Sigmoid colon (tissue), 7 donors: ENCODE measurements at places on chromosomes 12 and 14. TPM values are rescaled to one million over a fixed set of nuclear protein-coding genes. Genes with fewer than 3 reads are reported as not detected.

DNA sequence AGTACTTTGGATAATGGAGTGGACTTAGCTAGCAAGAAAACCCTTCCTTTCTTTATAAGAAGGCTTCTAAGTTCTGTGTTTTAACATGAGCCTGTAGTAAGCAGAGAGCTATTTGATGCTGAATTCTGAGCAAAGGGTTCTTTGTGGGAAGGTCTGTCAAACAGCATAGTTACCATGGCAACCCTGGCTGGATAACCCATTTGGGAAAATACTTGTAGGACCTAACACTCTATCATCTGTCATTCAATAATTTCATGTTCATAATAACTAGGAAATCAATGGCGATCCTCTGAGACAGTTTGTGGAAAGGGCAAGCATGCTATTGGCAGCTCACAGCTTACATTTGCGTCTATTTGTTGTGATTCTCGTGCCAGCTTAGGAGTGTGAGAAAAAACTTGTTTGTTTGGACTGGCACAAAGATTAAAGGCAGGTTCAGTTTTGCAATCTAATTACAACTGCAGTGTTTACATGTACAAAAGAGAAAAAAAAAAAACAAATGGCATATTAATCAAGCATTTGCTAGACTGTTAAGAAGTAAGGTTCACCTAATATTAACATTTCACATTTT lies 219.2 kb downstream of the PDZRN4 start:
- H3K27ac ChIP-seq = no peak overlapping the region
- H3K4me1 ChIP-seq = no peaks in the 10 kb centered on the region
- H3K4me3 ChIP-seq = no peak overlapping the region
- H3K27me3 ChIP-seq = no peaks in the 10 kb centered on the region
- no peak for DNase-seq
- H3K36me3 ChIP-seq = no peaks in the 10 kb centered on the region

DNA sequence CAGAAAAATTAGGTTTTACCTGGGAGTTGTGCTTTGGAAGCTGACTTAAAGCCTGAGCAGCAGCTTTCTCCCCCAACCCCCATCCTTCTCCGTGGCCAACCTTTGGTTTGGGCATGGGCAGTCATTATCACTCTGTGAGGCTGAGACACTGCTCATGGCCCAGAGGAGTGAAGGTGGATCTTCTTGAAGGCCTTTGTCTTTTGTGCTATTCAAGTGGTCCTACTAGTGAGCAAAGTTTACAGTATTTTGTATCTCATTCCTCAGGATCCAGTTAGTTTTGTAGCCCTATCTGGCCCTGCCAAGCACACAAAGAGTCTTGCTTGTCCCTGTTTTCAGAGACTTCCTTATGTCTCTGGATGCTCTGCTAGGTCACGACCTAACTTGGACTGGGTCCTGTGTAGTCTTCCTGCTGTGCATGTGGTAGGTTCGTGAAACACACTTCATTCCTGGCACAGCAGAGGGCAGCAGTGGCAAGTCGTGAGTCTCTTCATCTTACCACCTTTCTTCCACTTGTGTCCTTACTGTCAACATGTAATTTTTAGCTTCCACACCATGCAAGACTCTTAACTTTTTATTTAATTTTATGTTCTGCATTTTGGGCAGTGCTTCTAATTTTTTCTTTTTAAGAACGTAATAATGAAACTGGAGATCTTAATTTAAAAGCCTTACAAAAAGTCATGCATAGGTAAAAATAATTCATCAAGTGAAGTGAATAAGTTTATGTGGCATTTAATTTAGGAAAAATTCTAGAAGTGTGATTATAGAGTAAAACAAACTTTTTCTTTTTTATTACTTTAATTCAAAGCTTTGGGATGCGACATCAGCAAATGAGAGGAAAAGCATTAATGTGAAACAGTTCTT lies 53.7 kb downstream of the APAF1 start:
- H3K4me3 ChIP-seq = no peak overlapping the region
- peaks cover 7% of the 10 kb centered on the region for H3K36me3 ChIP-seq
- H3K27me3 ChIP-seq = no peaks in the 10 kb centered on the region
- H3K4me1 ChIP-seq = peaks cover 4% of the 10 kb centered on the region

GRCh38 chr14:92601757-92602417 lies 88.3 kb downstream of the RIN3 start:
- peak overlapping the region; percentile 95 for H3K27ac ChIP-seq

RND1 gene
- not detected for total RNA-seq

DNA sequence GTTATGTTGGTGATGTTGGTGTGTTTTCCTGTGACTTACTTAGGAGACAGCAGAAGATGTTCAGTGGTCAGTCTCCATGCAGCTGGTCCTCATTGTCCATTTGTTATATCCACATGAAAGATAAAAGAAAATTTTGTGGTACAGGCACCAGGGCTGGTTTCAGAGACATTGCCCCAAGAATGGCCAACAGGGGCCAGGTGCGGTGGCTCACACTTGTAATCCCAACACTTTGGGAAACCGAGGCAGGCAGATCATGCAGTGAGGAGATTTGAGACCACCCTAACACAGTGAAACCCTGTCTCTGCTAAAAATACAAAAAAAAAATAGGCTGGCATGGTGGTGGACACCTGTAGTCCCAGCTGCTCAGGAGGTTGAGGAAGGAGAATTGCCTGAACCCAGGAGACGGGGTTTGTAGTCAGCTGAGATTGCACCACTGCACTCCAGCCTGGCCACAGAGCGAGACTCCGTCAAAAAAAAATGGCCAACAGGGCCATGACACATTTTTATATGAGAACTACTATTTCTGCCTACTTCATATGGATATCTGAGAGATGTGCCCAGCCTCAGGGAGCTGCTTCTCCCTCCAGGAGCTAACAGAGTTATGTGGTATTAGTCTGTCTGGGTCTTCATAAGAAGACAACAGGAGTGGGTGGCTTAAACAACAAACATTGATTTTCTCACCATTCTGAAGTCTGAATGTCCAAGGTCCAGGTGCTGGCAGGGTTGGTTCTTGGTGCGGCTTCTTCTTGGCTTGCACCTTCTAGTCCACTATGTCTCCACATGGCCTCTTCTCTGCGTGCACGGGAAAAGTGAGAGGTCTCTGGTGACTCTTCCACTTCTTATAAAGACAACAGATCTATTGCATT lies 821.7 kb downstream of the TMEM121 start:
- H3K4me3 ChIP-seq = no peak overlapping the region
- H3K27ac ChIP-seq = no peak overlapping the region
- peaks cover 7% of the 10 kb centered on the region for H3K27me3 ChIP-seq
- H3K4me1 ChIP-seq = no peaks in the 10 kb centered on the region
- DNase-seq = no peak

DNA sequence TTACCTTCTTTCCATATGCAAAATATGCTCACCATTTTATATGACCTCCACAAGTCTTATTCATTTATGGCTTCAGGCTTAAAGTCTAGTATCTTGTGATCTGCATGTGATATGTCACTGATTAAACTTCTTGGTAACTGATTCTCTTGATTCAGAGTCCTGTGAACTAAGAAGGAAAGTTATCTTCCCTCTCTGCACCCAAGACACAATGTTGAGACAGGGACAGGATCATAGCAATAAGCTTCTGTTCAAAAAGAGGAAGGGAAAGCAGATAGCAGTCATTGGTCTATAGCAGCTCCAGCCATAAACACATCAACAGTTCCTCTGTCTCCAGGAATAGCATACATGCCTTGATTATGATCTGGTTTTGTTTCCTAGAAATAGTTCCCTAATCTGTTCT lies 103.1 kb downstream of the UNC79 start:
- H3K4me3 ChIP-seq = no peak overlapping the region
- no peaks in the 10 kb centered on the region for H3K36me3 ChIP-seq
- no peak for DNase-seq
- no peak overlapping the region for H3K27ac ChIP-seq

DNA sequence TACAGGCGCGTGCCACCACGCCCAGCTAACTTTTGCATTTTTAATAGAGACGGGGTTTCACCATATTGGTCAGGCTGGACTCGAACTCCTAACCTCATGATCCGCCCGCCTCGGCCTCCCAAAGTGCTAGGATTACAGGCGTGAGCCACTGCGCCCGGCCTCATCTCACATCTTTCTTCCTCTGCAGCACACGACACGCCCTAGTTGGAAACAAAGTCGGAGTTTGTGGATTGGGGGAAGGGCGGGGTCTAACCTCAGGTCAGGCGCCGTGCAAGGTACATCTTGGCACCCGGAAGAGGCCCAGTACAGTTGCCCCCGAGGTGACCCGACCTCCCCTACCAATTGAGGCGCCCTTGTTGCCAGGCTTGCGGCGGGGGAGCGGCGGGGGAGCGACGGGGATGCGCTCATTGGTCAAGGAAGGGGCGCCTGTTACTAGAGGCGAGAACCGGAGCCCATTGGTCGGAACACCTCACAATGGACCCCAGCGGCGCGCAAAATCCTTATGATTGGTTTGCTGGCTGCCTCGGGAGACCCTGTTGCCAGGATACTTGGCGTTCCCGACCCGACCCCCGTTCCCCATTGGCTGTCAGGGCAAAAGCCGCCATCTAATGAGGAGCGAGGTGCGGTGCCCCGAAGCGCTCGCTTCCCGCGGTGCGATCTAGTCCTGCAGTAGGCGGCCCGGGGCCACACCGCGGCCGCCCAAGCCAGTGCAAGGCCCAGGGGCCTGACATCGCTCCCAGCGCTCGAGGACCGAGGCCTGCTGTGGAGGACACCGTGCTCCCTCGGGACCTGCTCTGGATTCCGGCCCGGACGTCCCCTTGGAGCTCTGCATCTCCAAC lies at the start of gene REC8:
REC8 (plus strand) TSS at position 659 of the 839 bp plus-strand sequence. CDS start 473 bp downstream, outside the sequence.
- DNase-seq = peak; percentile 95
- H3K27me3 ChIP-seq = no peaks in the 10 kb centered on the region
- peak within 1 kb of the TSS; percentile 70 for H3K27ac ChIP-seq
- peaks cover 20% of the 10 kb centered on the region for H3K4me1 ChIP-seq

GRCh38 chr12:68771223-68771925 lies 25.4 kb downstream of the SLC35E3 start:
- no peaks in the 10 kb centered on the region for H3K27me3 ChIP-seq
- no peaks in the 10 kb centered on the region for H3K4me1 ChIP-seq
- H3K27ac ChIP-seq = no peak overlapping the region
- H3K36me3 ChIP-seq = peaks cover 11% of the 10 kb centered on the region

GRCh38 chr12:51811203-51812202 lies 37.0 kb downstream of the FIGNL2 start:
- H3K4me1 ChIP-seq = peaks cover 13% of the 10 kb centered on the region
- DNase-seq = no peak
- H3K27ac ChIP-seq = no peak overlapping the region
- no peaks in the 10 kb centered on the region for H3K36me3 ChIP-seq
- no peak overlapping the region for H3K4me3 ChIP-seq
- H3K27me3 ChIP-seq = peaks cover 4% of the 10 kb centered on the region

- no peak overlapping the region for H3K27ac ChIP-seq
- H3K36me3 ChIP-seq = no peaks in the 10 kb centered on the region
- H3K27me3 ChIP-seq = no peaks in the 10 kb centered on the region
- no peak for DNase-seq
These were observed 22.2 kb downstream of the COX8C start for GRCh38 chr14:93368996-93369712.

DNA sequence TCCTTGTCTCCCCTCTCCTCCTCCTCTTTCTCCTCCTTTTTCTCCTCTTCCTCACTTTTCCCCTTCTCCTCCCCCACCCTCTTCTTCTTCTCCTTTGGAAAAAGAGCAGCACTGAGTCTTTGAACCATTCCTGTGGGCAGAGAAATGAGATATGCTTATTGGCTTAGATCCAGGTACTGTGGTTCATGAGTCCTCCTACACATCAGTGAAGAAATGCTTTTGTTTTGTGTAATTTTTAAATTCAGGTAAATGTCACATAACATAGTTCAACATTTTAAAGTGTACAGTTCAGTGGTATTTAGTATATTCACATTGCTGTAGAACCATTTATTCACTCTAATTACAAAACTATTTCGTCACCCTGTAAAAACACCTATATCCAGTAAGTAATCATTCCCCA lies 402.1 kb downstream of the AACS start:
- no peaks in the 10 kb centered on the region for H3K36me3 ChIP-seq
- H3K27me3 ChIP-seq = no peaks in the 10 kb centered on the region
- no peaks in the 10 kb centered on the region for H3K4me1 ChIP-seq
- H3K4me3 ChIP-seq = no peak overlapping the region
- H3K27ac ChIP-seq = no peak overlapping the region
- DNase-seq = no peak

- H3K4me1 ChIP-seq = peaks cover 15% of the 10 kb centered on the region
- peak; percentile 81 for DNase-seq
- H3K36me3 ChIP-seq = no peaks in the 10 kb centered on the region
- peak overlapping the region; percentile 54 for H3K27ac ChIP-seq
These were observed 3.6 kb downstream of the SMIM41 start for GRCh38 chr12:52082988-52083637.

FGF23 gene
- not detected for total RNA-seq

TTC6 gene
- total RNA-seq = not detected

DNA sequence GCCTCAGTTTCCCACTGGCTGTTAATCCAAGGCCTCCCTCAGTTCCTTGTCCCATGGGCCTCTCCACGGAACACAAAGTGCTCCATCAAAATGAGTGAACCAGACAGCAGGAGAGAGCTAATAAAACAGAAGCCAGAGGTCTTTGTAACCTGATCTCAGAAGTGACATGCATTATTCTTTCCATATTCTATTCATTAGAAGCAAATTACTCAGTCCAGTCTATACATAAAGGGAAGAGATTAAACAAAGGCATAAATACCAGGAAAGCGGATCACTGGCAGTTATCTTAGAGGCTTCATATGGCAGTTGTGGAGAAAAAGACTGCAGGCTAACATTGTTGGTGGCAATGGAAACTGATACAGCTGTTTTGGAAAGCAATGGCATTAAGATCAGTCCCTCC lies 170.6 kb upstream of the GARIN6 start:
- no peak overlapping the region for H3K27ac ChIP-seq
- H3K27me3 ChIP-seq = no peaks in the 10 kb centered on the region
- no peak for DNase-seq
- H3K4me3 ChIP-seq = no peak overlapping the region
- H3K4me1 ChIP-seq = no peaks in the 10 kb centered on the region

- H3K36me3 ChIP-seq = no peaks in the 10 kb centered on the region
- H3K27ac ChIP-seq = peak overlapping the region; percentile 92
- peak overlapping the region; percentile 92 for H3K4me3 ChIP-seq
- DNase-seq = no peak
- no peaks in the 10 kb centered on the region for H3K4me1 ChIP-seq
- no peaks in the 10 kb centered on the region for H3K27me3 ChIP-seq
These were observed 1.6 kb downstream of the AEBP2 start for GRCh38 chr12:19440916-19441315.

DNA sequence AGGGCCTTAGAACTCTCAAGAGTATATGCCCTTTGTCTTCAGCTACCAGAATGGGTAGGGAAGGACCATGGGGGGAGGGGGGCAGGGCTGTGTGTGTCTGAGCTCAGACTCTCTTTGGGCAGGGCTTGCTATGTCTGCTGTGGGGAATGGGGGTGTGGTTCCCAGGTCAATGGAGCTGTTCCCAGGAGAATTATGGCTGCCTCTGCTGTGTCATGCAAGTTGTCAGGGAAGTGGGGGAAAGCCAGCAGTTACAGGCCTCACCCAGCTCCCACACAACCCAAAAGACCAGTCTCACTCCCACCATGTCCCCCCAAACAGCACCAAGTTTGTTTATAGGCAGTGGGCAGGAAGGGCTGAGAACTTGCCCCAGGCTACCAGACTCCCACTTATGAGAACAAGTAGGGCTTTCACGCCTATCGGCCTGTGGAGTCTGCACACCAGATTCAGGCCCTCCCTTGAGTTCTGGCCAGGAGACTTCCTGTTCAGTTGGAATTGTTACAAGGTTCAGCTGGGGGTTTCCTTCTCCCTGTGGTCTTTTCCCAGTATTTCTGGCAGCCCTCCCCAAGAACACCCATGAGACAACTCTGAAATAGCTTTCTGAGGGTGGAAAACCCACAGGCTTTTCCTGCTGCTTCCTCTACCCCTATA lies 6.1 kb upstream of the SERPINA11 start:
- DNase-seq = no peak
- no peak overlapping the region for H3K4me3 ChIP-seq
- H3K36me3 ChIP-seq = no peaks in the 10 kb centered on the region

- DNase-seq = no peak
- no peak overlapping the region for H3K4me3 ChIP-seq
- H3K27ac ChIP-seq = no peak overlapping the region
- no peaks in the 10 kb centered on the region for H3K36me3 ChIP-seq
- H3K27me3 ChIP-seq = no peaks in the 10 kb centered on the region
These were observed 109.3 kb downstream of the PTPRQ start for GRCh38 chr12:80553316-80553715.

TSPAN9 gene
- 19.1 TPM for total RNA-seq
